GDM1 (cell line): ENCODE measurements at places on chromosomes 13 and 19.

GRCh38 chr13:33150662-33151061 lies 134.4 kb downstream of the KL start:
- DNase-seq: no peak

- DNase-seq: no peak
Measured at GRCh38 chr13:63516124-63516523, 2100.5 kb upstream of the PCDH20 start.

DNA sequence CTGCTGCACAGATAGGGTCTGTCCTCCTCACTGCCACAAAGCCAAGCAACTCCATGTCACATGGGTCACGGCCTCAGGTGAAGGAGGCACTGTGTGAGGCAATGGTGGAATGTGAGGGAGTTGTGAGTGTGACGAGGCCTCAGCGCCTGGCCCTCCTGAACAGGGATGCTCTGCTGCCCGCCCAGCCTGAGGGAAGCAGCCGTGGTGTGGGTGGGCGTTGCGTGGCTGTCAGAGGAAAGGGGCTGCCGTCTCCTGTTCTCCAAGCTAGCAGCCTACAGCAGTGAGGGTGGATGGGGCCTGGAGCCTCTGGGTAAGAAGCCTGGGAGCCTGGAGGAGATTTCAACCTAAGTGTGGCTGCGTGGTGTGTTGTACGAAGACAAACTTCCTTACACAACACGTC lies 125.0 kb downstream of the COL4A1 start:
- DNase-seq: no peak

GRCh38 chr13:85659493-85659892 lies 139.7 kb downstream of the SLITRK6 start:
- DNase-seq: no peak

GRCh38 chr19:13579388-13580060 lies 73.2 kb upstream of the CACNA1A start:
- no peak for DNase-seq

GRCh38 chr19:51001515-51001914 lies at the start of gene KLK8:
TSS of gene KLK8 (minus strand) at chr19:51001604. CDS start at chr19:51001167, 437 bp downstream.
- no peak for DNase-seq

DNA sequence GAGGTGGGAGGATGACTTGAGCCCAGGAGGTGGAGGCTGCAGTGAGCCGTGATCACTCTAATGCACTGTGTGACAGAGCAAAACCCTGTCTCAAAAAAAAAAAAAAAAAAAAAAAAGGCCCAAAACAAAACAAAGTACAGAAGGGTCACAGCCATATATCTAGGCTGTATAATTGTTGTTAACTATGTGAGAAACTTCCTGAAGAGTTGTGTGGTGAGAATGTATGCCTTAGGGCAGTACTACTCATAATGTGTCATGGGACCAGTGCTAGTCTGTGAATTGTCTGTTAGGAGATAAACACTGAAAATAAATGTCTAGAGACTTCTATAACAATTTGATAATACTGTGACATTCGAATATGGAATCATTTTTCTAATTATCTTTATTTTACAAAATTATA lies 43.1 kb downstream of the PAN3 start:
- no peak for DNase-seq

DNA sequence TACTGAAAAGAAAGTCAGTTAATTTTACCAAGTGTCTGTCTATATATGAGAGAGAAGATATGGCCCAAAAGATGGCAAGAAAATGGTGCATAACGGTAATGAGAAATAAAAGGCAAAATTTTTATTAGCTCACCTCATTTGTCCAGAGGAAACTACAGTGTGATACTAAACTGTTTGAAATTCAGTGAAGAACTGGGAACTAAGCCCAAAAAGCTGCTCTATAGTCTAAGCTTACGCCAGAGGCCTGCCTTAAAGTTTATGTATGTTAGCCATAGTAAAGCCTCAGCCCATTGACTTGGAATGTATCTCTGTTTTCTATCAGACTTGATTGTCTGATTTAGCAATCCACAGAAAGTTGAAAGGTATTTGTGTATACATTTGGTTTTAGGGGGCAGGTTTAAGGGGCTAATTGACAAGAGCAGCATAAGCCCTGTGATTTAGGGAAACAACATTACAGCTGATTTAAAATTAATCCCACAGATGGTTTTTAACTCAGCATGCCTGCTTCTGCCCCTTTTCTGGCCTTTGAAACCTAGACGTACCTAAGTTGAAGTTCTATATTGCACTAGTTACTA lies 91.0 kb upstream of the MAB21L1 start:
- no peak for DNase-seq

- no peak for DNase-seq
Measured at GRCh38 chr19:38306236-38306635, 2.2 kb downstream of the C19orf33 start.

DNA sequence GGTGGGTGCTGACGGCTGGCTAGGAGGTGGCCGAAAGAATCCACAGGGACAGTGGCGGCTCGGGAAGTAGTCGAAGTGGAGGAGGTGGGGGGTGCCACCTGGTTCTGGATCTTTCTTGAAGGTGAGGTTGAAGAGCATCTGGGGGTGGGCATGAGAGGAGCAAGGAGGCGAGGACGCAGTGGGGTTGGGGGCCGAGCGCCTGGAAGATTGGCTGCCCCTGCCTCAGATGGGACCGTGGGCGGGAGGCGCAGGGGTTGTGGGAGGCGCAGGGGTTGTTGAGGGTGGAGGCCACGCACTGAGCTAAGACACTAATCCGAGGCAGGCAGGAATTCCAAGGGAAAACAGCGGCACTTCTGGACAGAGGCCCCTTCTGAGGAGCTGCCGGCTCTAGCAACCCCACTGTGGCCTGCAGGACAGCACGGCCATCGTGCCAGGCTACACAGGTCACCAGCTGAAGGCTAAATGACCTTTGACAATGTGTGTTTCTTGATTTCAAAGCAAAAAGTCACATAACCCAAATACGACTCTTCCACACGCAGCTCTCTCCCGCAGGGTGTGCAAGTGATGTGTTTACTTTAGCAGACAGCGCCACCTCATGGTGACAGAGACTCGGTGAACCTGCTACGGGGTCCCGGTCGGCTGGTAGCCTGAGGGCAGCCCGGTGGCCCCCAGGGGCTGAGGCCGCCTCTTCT lies 44.1 kb upstream of the RANBP3 start:
- peak; percentile 28 for DNase-seq

DNA sequence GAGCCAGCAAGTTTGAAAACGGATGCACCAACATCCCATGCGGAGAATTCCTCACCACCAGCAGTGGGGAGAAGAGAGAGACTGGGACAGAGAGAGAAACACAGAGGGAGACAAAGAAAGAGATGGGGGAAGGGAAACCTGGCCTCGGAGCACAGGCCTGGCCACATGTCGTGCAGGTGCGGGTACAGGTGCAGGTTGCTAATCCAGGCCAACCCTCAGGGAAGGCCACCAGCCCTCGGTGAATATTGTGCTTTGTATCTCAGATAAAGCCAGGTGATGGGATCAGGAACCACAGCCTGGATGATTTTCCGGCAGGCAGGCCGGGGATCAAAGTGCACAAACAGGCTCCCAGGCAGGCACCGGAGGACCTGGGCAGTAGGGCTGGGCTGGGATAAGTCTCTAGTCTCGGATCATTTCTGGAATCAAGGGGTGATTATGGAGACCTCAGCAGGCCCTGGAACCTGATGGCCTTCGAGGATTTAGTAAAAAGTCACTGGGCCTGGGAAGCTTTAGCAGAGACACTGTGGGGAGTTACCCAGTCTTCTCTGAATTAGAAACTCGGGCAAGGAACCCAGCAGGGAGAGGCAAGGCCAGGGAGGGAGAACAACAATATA lies 3.7 kb downstream of the GAS6 start:
- no peak for DNase-seq

DNA sequence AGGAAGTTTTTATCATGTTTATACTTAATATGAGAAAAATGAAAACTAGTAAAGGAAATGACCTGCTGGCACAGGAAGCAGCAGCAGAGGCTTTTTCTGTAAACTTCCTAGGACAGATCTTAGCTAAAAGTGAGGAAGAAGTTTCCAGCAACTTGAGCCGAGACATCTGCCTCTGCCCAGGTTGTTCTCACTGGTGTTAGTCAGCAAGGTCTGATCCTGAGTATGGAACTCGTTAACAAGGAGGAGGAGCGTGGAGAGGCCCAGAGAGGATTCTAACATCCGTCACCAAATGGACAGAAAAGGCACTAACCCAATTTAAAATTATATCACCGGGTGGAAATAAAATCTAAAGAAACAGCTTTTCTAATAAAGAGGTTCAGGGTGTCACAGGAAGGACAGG lies 43.6 kb downstream of the PHF11 start:
- no peak for DNase-seq

- DNase-seq: no peak
Measured at GRCh38 chr13:51935326-51936171, 73.8 kb downstream of the CCDC70 start.

- peak; percentile 8 for DNase-seq
Measured at GRCh38 chr19:56252699-56253422, 19.7 kb upstream of the EDDM13 start.

- DNase-seq: no peak
Measured at GRCh38 chr13:57030671-57031070, 110.0 kb upstream of the PRR20A start.

DNA sequence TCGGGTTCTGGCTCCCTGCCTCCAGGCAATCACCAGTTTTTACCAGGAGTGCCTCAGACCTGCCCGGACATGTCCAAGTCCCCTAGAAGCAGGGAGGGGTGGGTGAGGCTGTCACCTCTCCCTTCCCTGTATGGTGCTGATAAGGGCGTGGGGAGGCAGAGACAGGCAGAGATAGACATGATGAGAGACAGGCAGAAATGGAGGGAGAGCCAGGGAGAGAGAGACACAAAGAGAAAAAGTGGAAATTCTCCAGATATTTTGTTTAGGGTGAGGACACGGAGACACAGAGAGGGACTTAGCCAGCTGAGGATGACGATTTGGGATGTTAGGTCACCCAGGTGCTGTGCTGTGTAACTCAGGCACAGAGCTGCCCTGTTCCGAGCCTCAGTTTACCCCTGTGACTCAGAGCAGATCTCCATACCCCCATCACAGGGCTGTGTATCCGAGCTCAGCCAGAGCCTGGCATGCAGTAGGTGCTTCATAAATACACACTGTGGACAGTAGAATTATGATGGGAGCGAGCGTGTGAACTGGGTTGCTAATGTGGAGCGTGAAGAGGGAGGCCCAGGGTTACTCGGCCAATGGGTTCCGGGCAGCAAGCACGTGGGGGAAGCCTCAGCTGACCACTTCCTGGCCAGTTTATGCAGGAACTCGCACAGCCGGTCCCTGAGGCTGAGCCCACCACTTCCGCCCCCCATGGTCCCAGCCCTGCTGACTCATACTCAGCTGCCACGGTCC lies 11.9 kb upstream of the GDF15 start:
- peak; percentile 90 for DNase-seq

- no peak for DNase-seq
Measured at GRCh38 chr13:109058087-109058486, 428.7 kb downstream of the MYO16 start.

- DNase-seq: no peak
Measured at GRCh38 chr13:31442571-31442970, 242.8 kb downstream of the B3GLCT start.

- DNase-seq: no peak
Measured at GRCh38 chr19:49879243-49879963, 1.9 kb downstream of the TBC1D17 start.

DNA sequence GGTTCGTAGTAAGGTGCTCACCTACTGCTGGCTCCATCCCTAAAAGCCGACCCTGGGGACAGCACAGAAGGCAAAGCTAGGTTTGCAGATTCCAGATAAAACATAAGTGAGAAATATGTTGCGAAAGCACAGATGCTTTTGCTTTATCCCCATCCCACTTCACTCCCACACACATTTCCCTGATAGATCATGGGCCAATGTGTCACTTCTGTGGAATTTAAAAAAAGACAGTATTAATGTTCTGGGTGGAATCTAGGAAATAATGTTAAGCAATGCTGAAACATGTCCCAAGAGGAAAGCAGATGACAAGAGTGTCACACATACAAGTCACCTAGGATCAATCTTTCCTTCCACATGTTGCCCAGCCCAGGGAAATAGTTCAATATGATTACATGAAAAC lies 661.0 kb upstream of the MIR17HG start:
- DNase-seq: no peak

DNA sequence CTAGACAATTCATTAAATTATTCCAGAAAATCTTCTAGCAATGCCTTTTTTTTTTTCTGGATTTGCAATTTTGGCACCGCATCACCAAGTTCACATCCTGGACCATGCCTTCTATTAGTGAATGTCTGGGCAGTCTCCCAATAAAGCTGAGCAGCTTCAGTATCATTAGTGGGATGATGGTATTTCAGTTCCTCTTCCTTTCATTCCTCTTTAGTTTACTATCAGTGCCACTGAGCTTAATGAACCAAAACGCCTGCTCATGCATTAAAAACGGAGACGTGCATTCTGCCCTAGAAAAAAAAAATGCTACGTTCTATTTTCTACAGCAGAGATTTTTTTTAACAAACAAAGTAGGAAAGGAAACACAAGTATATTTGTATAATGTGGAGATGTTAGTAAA lies 343.0 kb downstream of the PCDH9 start:
- DNase-seq: no peak

DNA sequence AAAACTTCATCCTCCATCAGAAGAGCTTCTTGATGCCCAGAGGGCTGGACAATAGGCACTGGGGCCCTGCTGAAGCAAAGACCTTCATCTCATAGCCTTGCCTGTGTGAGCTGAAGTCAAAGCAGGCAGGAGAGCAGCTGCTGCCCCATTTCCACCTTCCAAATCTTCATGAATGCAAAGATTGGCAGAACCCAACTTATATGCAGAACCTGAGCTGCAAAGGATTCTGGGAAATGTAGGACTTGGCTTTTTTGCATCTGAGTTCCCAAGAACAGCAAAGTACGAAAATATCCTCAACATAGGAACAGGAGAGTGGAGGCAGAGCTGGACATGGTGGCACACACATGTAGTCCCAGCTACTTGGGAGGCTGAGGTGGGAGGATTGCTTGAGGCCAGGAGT lies 30.8 kb downstream of the CKM start:
- DNase-seq: no peak

GRCh38 chr13:28579736-28580135 lies 79.2 kb upstream of the POMP start:
- no peak for DNase-seq

- no peak for DNase-seq
Measured at GRCh38 chr19:2374808-2375207, 14.7 kb downstream of the TMPRSS9 start.

GRCh38 chr13:36352350-36352749 lies 6.2 kb upstream of the SPART start:
- no peak for DNase-seq

- DNase-seq: no peak
Measured at GRCh38 chr13:51243832-51244231, 21.6 kb downstream of the FAM124A start.

DNA sequence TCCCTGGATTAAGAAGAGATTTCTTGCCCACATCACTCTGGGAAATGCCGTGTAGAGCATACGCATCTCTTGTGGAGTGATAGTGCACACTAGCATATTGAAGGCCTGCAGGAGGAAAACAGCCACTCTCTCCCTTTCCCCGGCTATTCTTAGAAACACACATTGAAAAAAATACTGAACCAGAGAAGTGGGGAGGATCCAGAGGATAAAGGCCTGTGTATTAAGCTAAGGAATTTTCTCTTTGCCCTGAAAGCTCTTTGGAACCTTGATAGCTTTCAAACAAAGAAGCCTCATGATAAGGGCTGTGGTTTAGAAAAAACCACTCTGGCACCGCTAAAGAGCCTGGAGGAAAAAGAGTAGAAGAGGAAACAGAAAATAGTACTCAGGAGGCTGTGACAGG lies 386.1 kb upstream of the NBEA start:
- DNase-seq: no peak
